Epithelial cell of esophagus (primary cell): ENCODE measurements at places on chromosomes 1 and 21.
A peak's percentile ranks its signal among the peaks of the same experiment; 100 is the strongest.

GRCh38 chr1:198681252-198681651 lies 42.4 kb downstream of the PTPRC start:
- DNase-seq: no peak

- peak; percentile 11 for DNase-seq
Observed at GRCh38 chr1:188499690-188500089, 1670.9 kb downstream of the PLA2G4A start.

DNA sequence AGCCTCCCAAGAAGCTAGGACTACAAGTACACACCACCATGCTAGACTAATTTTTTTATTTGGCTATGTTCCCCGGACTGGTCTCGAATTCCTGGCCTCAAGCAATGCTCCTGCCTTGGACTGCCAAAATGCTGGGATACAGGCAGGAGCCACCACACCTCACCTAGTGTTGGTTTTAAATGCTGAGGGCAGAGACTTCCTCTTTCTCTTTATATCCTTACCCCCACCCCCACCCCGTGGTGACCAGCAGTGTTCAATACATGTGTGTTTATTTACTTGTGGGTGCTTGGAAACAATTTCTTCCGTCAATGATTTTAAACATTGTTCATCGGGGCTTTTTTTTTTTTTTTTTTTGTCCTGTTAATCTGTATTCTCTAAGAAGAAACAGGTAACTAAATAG lies 158.9 kb downstream of the ZBTB18 start:
- no peak for DNase-seq

- DNase-seq: peak; percentile 79
Observed at GRCh38 chr1:72412286-72412685, 129.9 kb upstream of the NEGR1 start.

- no peak for DNase-seq
Observed at GRCh38 chr1:156664767-156665411, 12.3 kb downstream of the NES start.

DNA sequence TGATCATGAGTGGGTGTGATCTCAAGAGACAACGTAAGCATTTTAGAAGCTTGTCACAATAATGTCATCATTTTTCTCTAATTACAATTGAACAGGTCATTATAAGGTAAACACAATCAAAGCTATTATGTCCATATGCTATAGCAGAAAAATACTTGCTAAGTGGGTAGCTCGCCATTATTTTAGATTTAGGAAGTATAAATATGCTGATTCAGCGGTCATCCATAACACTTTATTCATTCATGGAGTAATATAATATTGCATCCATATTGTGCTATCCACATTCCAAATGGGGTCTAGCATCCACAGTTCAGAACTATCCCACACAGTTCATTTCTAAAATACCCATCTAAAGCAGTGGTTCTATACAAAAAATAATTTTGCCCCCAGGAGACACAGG lies 8.4 kb downstream of the KRTAP15-1 start:
- DNase-seq: no peak

DNA sequence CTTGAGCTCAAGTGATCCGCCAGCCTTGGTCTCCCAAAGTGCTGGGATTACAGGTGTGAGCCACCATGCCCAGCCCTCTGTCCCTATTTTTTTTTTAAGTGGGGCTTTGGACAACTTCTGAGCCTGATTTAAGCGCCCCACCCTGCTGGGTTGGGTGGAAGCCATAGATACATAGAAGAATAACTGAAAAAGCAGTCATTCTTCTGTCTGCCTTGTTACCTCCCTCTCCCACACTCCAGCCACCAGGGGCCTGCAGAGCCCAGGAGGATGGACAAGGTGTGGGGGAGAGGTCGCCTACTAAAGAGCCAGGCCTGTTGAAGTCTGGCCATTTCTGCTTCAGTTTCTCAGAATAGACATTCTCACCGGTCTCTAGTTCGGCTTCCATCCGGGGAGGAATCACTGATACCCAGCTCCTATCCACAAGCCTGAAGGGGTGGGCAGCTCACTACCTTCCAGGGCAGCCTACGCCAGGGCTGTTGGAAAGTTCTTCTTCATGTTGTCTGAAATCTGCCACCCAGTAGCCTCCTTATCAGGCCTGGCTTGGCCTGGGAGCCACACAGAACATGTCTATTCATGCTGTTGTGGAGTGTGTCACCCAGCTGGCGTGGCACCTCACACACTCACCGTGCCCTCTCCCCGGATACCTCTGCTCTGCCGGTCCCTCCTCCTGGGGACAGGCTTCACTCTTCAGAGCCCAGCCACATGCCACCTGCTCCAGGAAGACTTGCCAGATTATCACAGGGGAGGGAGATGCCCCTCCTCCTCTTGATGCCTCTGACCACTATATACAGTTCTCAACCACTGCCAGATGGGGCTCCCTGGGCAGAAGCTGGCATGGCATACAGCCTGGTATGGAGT lies 27.7 kb downstream of the KNCN start:
- DNase-seq: peak; percentile 78

- DNase-seq: no peak
Observed at GRCh38 chr1:115322631-115323030, 15.4 kb downstream of the NGF start.

- DNase-seq: no peak
Observed at GRCh38 chr1:192949783-192950182, 109.4 kb downstream of the UCHL5 start.

DNA sequence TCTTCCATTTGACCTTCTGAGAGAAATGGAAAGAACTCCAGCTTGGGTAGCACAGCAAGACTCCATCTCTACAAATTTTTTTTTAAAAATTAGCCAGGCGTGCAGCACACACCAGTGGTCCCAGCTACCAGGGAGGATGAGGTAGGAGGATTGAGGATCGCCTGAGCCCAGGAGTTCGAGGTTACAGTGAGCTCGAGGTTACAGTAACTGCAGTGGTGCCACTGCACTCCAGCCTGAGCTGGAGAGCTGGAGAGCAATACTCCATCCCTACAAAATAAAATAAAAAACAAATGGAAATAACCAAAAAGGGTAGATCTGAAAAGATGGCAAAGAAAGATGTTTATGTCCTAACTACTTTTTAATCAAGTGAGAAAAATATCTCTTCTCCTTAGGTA lies 14.5 kb downstream of the POGZ start:
- DNase-seq: no peak

DNA sequence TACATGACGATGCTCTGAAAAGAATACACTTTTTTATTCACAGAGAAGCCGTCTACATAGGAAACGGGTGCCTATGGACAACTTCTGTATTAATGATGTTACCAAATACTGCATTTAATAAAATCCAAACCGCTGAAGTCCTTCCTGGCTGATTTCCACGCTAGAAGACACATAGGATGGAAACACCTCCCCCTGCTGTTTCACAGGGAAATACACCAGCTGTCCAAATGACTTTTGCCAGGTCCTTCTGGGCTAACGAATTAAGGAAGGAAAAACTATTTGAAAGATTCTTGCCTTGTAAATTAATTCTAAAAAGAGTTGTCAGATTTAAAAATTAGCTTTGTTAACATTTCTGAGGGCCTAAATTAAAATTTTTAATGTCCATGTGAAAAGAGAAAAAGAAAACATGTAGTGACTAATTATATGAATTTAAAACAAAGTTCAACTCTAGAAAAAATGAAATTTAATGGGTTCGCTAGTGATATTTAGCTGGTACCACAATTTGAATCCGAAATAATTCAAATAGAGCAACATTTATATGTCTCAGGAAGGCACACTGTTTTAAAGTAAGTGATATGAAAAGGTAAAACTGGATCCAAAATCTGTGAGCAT lies 146.0 kb downstream of the RERE start:
- peak; percentile 72 for DNase-seq

DNA sequence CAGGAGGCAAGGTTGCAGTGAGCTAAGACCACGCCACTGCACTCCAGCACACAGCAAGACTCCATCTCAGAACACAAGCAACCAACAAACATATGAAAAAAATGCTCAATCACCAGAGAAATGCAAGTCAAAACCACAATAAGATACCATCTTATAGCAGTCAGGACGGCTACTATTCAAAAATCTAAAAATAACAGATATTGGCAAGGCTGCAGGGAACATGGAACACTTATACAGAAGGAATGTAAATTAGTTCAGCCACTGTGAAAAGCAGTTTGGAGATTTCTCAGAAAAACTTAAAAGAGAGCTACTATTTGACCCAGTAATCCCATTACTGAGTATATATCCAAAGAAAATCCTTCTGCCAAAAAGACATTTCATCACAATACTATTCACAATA lies 27.6 kb upstream of the POGK start:
- DNase-seq: no peak

DNA sequence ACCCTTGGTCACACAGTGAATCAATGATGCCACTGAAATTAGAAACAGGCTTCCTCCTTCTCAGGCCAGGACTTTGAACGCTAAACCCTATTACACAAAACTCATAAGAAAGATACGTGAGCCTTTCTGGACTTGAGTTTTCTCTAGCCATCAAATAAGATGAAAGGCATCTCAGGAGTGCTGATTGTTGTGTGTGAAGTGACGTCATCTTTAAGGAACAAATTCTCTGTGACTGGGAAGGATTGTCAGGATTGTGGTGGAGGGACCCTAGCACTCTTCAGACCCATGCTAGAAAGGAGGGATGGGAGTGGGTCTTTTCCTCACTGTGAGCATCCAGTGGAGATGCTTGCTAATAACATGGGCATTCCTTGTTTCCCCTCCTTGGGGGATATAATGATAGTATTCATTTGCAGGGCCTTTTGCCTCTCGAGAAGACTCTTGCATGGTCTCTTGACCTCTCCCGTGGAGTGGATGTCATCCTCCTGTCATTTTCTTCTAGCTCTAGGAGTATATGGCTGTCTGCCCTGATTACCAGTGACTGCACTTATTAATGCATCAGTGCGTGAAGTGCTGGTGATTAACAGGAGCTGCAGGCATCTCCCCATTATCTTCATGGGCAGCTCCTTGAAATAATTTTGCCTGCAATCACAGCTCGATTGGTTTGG lies 39.9 kb downstream of the SPATA46 start:
- no peak for DNase-seq

- DNase-seq: no peak
Observed at GRCh38 chr1:241899210-241899609, 51.2 kb downstream of the EXO1 start.

GRCh38 chr1:26730695-26731094 lies 34.9 kb downstream of the ARID1A start:
- DNase-seq: no peak

DNA sequence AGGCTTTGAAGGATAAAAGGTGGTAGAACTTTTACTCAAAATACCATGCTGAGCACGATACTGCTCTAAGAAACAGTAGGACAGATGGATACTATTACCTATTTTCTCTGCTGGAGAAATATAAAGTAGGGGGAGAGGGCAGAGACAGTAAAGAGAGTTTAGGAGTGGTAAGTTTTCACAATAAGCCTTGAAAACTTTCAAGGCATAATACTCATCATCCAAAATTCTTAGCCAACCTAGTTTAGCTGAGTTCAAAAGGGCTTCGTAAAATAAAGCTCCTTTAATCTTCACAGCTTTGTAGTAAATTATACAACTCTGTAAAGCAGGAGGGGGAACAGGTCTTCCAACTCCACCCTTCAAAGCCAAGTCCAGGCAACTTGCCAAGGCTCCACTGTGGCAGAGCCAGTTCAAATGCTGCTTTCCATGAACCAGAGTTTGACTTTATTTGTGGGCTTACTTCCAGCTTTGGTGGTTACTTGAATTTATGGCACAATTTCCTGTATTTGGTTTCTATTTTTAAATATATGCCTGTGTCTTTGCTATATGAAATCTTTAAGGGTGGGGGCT lies 15.5 kb downstream of the TEX38 start:
- peak; percentile 66 for DNase-seq

DNA sequence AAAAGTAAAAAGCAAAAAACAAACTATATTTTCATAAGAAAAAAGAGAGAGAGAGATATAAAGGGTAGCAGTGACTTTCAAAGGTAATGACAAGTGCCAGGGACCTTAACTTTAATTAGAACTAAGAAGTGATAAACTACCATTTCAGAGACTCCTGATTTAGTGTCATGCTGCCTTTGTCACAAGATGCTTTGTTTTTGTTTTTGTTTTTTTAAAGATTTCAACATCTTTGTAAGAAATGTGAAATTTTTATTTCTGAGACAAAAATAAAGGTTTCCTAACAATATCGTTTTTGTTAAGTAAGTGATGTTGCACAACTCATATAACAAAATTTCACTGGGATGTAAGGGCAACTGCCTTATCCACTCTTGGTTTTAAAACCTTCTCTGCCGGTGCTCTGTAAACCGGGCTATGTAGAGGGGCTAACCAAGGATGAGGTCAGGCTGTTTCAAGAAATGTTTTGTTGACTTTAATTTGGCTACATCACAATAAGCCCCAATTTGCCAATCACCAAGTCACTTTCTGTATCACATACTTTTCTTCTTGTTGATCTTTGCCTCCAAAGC lies 35.2 kb upstream of the SYT2 start:
- DNase-seq: no peak

DNA sequence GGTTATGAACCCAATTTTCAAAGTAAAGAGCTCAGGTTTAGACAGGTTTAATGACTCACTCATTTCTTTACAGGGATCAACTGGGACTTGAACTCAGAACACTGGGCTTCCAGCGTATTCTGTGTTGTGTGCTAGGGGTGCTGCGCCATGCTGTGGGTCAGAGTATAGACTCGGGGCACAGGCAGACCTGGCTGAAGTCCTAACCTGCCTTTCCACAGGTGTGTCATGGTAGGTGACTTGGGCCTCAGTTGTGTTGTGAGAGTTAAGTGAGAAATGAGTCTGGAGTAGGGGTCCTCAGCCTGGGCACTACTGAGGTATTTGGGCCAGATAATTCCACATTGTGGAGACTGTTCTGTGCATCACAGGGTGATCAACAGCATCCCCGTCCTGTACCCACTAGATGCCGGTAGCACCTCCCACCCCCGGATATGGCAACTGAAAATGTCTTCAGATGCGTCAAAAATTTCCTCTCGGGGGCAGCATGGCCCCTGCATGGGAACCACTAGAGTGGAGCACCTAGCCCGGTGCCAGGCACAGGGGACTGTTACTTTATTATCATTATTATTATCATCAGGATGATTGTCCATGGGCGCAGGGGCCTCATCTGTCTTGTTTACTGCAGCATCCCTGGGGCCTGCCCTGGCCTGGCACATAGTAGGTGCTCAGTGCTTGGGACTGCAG lies 575.5 kb downstream of the PTPRU start:
- DNase-seq: no peak
